ENCODE measurements at places on chromosomes 7 and 10.

- no peak for DNase-seq
Observed at GRCh38 chr7:20577441-20578071, 37.9 kb upstream of the ABCB5 start.

- DNase-seq: no peak
Observed at GRCh38 chr7:93823621-93824020, 66.9 kb downstream of the TFPI2 start.

GRCh38 chr10:90977855-90978486, 57.1 kb upstream of the ANKRD1 start:
- no peak for DNase-seq

DNA sequence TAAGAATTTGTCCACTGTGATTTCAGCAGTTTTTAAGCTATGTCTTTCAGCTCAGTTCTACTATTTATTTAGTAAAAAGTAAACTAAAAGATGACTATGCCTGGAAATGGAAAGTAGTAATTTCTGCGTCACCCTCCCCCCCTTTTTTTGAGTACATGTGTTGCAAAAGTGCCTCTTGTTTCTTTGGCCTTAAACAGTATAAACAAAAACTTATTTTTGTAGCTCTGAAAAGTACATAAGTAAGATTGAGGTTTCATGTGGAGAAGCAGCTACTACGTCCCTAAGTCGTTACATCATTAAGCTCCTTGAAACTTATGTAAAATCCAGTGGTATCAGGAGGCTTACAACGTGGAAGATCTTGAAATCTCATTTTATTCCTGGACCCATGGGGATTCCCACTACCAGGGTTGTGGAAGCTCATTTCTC, 46.3 kb upstream of the HBP1 start:
- no peak for DNase-seq

All from omental fat pad (tissue), 4 donors.